Left ventricle myocardium inferior (tissue), 1 donor: ENCODE measurements at places on chromosomes 1 and 21.

- no peak for DNase-seq
Observed at GRCh38 chr1:55658917-55659316, 443.8 kb upstream of the USP24 start.

- no peak for DNase-seq
Observed at GRCh38 chr1:215360758-215361157, 206.3 kb upstream of the KCTD3 start.

GRCh38 chr1:150567341-150567716, 12.1 kb downstream of the MCL1 start:
- no peak for DNase-seq

GRCh38 chr1:22955146-22955545, 17.5 kb downstream of the LACTBL1 start:
- DNase-seq: no peak

DNA sequence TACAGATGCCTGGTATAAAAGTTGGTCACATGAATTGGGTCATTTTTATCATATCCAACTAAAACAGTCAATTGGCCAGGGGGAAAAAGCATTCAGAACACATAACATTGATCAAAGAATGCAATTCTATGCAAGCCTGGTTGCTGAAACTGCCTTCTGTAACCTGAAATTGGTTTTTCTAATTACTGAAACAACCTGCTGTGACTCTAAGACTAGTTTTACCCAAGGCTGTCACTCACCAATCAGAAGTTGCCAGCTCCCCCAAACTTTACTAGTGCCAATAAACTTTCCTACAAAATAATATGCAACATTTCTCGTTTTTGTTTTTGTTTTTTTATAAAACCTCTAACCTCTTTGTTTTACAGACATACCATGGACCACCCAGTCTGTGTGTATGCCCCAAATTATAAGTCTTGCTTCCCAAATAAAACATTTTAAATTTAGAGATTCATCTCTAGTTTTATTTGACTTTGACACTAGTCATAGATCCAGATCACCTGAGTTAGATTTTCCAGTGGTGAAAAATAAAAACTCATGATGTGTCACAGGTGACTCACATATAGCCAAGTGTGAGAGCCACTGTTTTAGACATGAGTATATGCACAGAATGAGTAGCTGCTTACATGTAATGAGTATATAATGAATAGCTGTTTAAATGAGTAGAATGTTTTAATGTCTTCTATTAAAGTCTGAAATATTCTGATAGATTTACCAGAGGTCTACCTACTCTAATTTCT, 64.2 kb upstream of the CR2 start:
- no peak for DNase-seq

GRCh38 chr1:8763888-8764287, 53.6 kb downstream of the RERE start:
- DNase-seq: no peak

- no peak for DNase-seq
Observed at GRCh38 chr1:189432753-189433152, 1044.9 kb downstream of the BRINP3 start.

- DNase-seq: no peak
Observed at GRCh38 chr1:98468111-98468717, 193.3 kb upstream of the SNX7 start.

DNA sequence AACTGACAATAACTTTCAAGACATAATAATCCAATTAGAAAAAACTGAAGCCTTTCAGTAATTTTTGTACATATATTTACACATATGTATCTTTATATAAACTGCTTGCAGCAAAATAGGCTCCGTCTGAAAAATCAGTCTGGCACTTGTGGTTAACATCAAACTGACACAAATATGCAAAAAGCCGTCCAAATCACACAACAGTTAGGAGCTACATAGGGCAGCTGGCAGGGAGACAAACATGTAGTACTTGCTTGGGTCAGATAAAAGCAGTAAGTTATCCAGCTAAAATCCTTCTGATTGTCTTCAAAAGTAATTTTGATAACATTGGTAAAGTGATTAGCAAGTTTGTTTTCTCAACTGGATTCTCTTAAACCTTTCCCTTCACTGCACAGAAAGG, 14.7 kb upstream of the GUCA2A start:
- no peak for DNase-seq

GRCh38 chr21:42861311-42861847, 18.0 kb downstream of the WDR4 start:
- no peak for DNase-seq

GRCh38 chr1:41884256-41885230, 34.2 kb downstream of the HIVEP3 start:
- DNase-seq: no peak

DNA sequence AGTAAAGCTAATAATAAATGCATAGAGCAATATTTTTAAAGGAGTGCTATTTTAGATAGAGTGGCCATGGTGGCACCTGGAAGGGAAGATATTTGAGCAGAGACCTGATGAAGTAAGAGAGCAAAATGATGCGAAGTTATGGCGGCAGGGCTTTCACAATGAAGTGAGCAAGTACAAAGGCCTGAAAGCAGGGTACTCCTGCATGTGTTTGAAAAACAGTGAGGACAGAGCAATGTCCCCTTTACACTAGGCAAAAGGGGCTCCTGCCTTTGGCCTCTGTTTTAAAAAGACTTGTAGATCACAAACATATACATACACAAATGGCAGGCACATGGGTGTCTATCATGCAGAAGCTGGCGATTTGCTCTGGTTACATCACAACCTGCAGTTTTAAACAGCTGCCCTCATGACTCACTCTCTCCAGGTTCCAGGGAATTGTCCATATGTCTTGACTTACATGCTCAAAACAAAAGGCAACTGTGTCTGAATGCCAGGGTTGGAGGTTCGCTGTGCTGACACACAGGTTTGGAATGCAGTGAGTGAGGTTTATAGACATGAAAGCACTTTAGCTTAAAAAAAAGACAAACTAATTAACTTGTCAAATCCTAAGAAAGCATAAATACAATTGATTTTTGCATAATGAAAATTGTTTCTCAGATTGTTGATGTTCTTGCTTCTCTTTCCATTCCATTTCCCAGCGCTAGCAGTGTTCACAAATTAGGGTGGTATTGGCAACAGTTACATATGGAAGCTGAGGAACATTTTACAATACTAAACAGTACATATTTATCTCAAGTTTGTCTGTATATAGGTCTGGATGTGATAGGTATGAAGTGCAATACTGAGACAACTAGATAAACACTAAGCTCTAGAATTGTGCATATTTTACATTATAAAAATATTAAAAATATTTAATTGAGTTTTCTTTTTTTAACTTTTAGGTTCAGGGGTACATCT, 313.9 kb downstream of the BARHL2 start:
- DNase-seq: no peak

- DNase-seq: no peak
Observed at GRCh38 chr1:113246929-113247328, 143.4 kb upstream of the MAGI3 start.

GRCh38 chr1:218485241-218485928, 140.2 kb downstream of the TGFB2 start:
- no peak for DNase-seq

- no peak for DNase-seq
Observed at GRCh38 chr1:183025782-183026774, 2.9 kb downstream of the LAMC1 start.

- DNase-seq: no peak
Observed at GRCh38 chr1:26858891-26859640, 3.9 kb upstream of the SFN start.

DNA sequence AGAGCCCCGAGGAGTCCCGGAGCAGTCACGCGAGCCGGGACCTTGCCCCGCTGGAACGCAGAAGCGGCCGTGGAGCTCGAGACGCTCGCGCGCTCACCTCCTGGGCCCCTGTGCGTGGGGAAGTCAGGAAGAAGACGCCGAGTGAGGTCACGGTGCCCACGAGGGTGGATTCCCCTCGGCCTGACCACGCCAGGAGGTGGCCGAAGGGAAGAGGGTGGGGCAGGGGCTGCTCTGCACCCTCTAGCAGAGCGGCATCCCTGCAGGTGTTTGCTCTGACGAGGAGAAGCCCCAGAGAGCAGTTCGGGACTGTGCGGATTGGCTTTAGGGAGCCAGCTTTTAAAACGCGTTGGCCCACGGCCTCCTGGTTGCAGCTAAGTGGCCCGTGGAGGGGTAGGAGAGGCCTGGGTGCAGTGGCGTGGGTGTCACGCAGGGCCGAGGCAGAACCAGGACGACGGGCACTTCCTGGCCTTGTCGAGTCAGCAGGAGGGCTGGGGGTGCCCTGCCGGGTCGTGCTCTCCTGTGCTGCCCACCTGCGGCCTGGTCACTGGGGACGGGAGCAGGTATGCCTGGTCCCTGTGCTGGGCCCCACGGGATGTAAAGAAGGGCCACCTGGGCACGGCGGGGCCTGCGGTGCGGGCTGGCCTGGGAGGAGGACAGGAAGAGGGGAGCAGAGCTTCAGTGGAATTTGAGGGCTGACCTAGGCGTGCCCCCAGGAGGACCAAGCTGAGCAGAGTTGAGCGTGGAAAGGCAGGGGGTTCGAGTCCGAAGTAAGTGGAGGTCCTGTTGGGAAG, 1.0 kb downstream of the PDXK start:
- no peak for DNase-seq
